ENCODE measurements at places on chromosomes 7 and 10. TPM values are rescaled to one million over a fixed set of nuclear protein-coding genes. Genes with fewer than 3 reads are reported as not detected.
A peak's percentile ranks its signal among the peaks of the same experiment; 100 is the strongest.

COL17A1 gene
- total RNA-seq = not detected

CRHR2 gene
- total RNA-seq = not detected

PNLIPRP1 gene
- total RNA-seq = not detected

PON1 gene
- not detected for total RNA-seq

CLRN3 gene
- total RNA-seq = not detected

GPAM gene
- total RNA-seq = 8.4 TPM

SPDYE2 gene
- 0.41 TPM for total RNA-seq

CCDC6 gene
- 23.6 TPM for total RNA-seq

ARPC1B gene
- total RNA-seq = 170 TPM

PHKG1 gene
- total RNA-seq = 2.6 TPM

SFRP5 gene
- 13.6 TPM for total RNA-seq

- no peak overlapping the region for H3K4me3 ChIP-seq
- no peak for DNase-seq
- peaks cover 2% of the 10 kb centered on the region for H3K27me3 ChIP-seq
- no peaks in the 10 kb centered on the region for H3K36me3 ChIP-seq
- no peaks in the 10 kb centered on the region for H3K4me1 ChIP-seq
- no peak overlapping the region for H3K27ac ChIP-seq
Measured at GRCh38 chr10:69856601-69857166, 55.0 kb downstream of the COL13A1 start.

- peaks cover 4% of the 10 kb centered on the region for H3K27me3 ChIP-seq
- DNase-seq = no peak
- H3K27ac ChIP-seq = no peak overlapping the region
- no peaks in the 10 kb centered on the region for H3K36me3 ChIP-seq
- H3K4me3 ChIP-seq = no peak overlapping the region
Measured at GRCh38 chr7:151549083-151549482, 29.4 kb upstream of the RHEB start.

GRCh38 chr7:158355456-158356065 lies 232.1 kb downstream of the PTPRN2 start:
- no peak for DNase-seq
- H3K4me3 ChIP-seq = no peak overlapping the region
- peaks cover 27% of the 10 kb centered on the region for H3K27me3 ChIP-seq
- H3K36me3 ChIP-seq = peaks cover 24% of the 10 kb centered on the region

DNA sequence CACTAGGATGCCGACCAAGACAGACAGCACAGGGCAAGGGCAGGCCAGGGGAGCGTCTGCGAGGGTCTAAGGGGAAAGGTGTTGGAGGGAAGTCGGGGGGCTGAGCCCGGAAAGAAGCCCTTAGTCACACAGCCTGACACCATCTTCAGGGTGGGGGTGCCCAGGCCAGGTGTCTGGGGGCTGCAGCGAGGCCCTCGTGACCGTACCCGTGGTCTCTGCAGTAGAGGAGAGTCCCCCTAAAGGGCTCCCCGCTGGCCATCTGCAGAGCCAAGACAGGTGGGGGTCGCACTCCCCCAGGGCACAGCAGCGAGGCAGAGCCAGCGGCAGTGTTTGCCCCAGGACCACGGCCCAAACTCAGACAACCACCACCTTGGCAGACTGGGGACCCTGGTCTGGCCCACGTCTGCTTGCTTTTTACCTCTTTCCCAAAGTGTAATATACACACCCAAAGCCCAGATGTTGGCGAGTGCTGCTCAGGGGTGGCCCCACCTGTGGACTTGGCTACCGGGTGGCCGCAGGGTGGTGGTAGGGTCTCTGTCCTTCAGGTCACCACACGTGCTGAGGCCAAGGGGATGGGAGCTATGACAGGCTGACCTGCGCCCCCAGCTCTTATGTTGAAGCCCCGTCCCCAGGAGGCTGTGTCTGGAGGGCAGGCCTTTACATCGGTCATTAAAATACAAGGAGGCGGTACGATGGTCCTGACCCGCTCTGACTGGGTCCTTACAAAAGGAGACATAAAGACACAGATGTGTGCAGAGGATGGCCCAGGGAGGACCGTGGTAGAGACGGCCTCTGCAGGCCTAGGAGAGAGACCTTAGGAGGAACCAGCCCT lies 107.4 kb downstream of the DNAJB6 start:
- H3K27ac ChIP-seq = peak overlapping the region; percentile 44
- H3K4me1 ChIP-seq = peaks cover 4% of the 10 kb centered on the region
- H3K36me3 ChIP-seq = no peaks in the 10 kb centered on the region
- no peak for DNase-seq

DNA sequence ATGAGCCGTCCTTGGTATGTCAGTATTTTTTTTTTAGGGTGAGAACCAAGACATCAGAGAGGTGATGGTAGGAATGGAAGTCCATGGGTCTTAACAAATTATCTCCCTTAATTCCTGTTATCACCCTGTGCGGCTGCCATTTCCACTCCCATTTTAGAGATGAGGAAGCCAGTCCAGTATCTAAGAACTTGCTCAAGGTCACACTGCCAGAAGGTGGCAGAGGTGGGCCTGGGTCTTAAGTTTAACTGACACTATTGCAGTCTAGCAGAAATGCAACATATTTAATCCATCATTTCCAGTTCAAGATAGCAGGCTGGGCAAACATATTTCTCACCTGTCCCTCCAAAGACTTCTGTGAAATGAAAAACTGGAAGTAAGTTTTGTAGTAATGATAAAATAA lies 108.3 kb downstream of the GLI3 start:
- no peaks in the 10 kb centered on the region for H3K36me3 ChIP-seq
- H3K4me1 ChIP-seq = no peaks in the 10 kb centered on the region
- peaks cover 7% of the 10 kb centered on the region for H3K27me3 ChIP-seq
- no peak overlapping the region for H3K27ac ChIP-seq
- H3K4me3 ChIP-seq = no peak overlapping the region

DNA sequence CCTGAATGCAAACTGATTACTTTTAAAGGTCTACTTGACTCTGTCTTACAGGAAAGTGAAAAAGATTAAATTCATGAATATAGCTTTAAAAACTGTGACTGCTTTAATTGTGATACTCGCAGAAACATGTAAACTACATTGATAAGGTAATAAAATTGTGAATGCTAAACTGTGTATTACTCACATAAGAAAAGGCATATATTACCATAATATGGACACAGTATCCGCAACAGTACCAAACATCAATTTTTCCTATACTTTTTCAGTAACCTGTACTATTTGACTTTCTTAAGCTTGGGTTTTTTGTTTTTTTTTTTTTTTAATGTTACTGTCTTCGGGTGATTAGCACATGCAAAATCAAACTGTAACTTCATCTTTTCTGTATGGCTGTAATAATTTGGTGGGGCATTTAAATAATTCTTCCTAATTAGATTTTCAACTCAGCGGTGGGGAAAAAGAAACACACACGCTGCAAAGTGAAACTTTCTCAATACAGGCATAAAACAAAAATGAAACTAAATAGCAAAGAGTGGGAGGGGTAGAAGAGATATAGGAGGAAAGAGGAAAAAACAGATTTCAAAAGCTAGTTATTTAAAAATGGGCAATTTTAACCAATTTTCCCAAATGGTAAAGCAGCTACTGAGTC lies 23.2 kb downstream of the NT5C3A start:
- peak overlapping the region; percentile 71 for H3K4me3 ChIP-seq
- H3K4me1 ChIP-seq = peaks cover 18% of the 10 kb centered on the region
- H3K36me3 ChIP-seq = peaks cover 12% of the 10 kb centered on the region
- H3K27me3 ChIP-seq = no peaks in the 10 kb centered on the region
- DNase-seq = no peak

DNA sequence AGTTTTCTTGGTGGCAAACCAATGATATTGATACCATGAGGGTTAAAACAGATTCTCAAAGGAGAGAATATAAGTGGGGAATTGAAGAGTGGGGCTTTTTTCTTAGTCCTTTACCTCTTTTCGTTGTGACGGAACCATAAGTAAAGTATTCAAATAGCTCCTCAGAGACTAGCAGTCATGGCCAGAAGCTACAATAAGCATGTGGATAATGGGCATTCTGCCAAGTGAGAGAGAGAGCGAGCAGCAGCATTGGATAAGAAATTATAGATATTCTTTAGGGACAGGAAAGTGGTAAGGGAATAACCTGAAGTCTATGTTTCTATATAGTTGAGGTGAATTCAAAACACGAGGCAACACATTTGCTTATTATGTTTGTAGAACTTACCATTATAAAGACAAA lies 235.1 kb downstream of the SEMA3E start:
- no peak overlapping the region for H3K27ac ChIP-seq
- H3K4me3 ChIP-seq = no peak overlapping the region
- H3K27me3 ChIP-seq = no peaks in the 10 kb centered on the region
- no peak for DNase-seq
- H3K4me1 ChIP-seq = no peaks in the 10 kb centered on the region

DNA sequence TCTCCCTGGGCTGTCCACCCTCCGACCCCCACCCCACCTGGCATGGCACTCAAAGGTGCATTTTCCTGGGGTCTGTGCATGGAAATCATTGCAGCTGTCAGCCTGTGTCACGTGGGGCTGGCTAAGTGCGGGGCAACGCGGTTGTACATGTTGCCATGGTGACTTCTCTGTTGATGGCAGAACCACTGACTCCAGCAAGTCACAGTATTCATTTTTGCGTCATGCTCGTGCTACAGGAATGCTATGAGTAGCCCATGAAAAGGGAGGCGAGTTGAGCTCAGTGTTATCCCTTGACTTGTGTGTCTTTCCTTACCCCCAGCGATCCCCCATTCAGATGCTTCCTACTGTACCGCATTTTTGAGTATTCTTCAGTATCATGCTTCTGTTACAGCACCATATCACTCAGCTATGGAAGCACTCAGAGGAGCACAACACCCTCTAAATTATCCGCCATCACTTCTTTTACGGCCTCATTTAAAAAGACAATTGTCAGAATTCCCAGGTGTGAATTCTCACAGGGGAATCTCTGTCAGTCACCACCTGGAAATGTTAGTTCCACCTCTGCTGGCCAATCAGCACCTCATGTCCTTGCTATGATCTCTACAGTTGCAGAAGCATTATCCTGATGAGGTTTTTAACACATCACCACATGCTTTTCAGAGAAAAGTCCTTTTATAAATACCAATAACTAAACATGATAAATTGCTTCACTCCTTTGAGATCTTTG lies 194.4 kb upstream of the C7orf33 start:
- no peak overlapping the region for H3K27ac ChIP-seq
- no peak for DNase-seq
- peaks cover 34% of the 10 kb centered on the region for H3K27me3 ChIP-seq

DNA sequence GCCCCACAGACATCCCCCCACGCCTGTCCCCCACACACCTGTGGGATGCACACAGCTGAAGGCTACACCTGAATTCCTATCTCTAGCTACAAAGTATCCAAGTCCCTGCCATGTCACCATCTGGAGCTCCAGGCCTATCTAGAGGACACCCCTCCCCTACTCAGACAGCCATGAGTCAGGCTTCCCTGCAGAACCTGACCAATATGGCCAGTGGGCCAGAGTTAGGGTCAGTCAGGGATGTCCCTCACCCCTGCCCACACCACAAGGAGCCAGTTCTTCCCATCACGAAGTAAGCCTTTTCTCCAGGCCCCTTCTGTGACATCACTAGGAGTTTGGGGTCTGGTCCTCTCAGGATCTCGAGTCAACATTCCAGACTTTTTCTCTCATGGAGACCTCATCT lies 10.6 kb upstream of the SLC18A3 start:
- H3K36me3 ChIP-seq = no peaks in the 10 kb centered on the region
- H3K27me3 ChIP-seq = peaks cover 49% of the 10 kb centered on the region
- H3K4me1 ChIP-seq = no peaks in the 10 kb centered on the region
- DNase-seq = no peak

DNA sequence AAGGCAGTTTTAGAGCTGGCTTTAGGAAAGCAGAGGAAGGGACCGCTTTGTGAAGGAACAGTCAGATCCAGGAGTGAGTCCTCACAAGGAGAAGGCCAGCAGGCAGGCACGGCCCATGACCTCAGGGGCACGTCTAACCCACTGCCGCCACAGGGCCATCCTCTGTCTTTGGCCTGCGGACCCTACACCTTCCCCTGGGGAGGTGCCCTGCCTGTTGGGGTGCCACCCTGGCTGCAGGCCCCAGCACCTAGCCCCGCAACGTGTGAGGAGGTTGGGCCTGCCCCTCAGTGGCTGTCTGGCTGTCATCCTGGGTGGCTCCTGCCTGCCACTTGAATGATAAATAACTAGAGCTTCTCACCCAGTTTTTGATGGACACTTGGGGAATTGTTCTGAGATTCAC lies 31.0 kb upstream of the TRIM8 start:
- H3K4me1 ChIP-seq = peaks cover 36% of the 10 kb centered on the region
- H3K27ac ChIP-seq = peak overlapping the region; percentile 94
- no peaks in the 10 kb centered on the region for H3K27me3 ChIP-seq
- no peak for DNase-seq

DNA sequence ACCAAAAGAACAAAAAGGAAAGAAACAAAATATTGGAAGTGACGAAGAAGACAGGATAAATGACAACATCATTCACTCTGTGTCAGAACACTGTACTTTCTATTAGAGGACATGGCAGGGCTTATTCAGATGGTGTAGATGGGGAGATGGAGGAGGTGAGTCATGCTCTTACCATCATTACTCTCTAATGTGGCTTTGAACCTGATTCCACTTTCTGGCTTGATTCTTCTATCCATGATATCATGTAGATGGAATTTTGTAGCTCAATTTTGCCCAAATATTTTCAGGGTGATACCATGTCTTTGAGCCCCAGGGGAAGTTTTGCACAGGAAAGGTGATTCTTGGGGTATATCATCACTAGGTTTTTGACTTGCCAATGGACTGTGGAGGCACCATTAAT lies 91.7 kb downstream of the CFAP58 start:
- no peak for DNase-seq
- no peaks in the 10 kb centered on the region for H3K36me3 ChIP-seq
- no peaks in the 10 kb centered on the region for H3K4me1 ChIP-seq

DNA sequence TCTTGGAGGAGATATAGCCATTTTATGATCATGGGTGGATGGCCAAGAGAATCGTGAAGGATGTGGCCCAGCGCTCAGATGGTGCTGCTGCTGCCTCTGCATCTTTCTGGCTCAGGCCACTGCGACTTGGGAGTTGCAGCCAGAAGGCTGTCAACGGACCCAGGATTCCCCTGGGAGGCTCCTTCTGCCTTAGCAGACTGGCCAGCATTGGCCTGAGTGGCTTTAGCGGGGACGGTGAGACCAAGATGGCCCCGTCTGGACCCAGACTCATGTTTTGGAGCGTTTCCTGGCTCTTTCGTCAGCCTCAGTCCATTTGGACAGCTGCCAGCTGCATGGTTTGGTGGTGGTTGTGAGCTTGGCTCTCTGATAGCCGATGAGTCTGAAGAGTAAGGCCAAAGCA lies 97.2 kb downstream of the GALNT17 start:
- no peak for DNase-seq
- peaks cover 5% of the 10 kb centered on the region for H3K36me3 ChIP-seq
- H3K4me3 ChIP-seq = no peak overlapping the region
- H3K27me3 ChIP-seq = no peaks in the 10 kb centered on the region

- H3K27me3 ChIP-seq = no peaks in the 10 kb centered on the region
- peaks cover 77% of the 10 kb centered on the region for H3K4me1 ChIP-seq
- H3K36me3 ChIP-seq = peaks cover 33% of the 10 kb centered on the region
- H3K4me3 ChIP-seq = peak overlapping the region; percentile 82
Measured at GRCh38 chr10:73873838-73874215, 528 bp downstream of the CAMK2G start.

GRCh38 chr10:79089632-79090031 lies 20.9 kb downstream of the ZMIZ1 start:
- peaks cover 42% of the 10 kb centered on the region for H3K4me1 ChIP-seq
- no peak overlapping the region for H3K27ac ChIP-seq
- DNase-seq = no peak
- no peaks in the 10 kb centered on the region for H3K27me3 ChIP-seq
- H3K4me3 ChIP-seq = no peak overlapping the region

GRCh38 chr7:47400741-47401206 lies 181.1 kb downstream of the TNS3 start:
- no peak for DNase-seq
- H3K27me3 ChIP-seq = no peaks in the 10 kb centered on the region
- no peak overlapping the region for H3K27ac ChIP-seq
- no peaks in the 10 kb centered on the region for H3K36me3 ChIP-seq
- H3K4me1 ChIP-seq = peaks cover 12% of the 10 kb centered on the region

GRCh38 chr7:54260941-54261371 lies 281.2 kb upstream of the VSTM2A start:
- no peak overlapping the region for H3K4me3 ChIP-seq
- no peak for DNase-seq
- H3K27me3 ChIP-seq = no peaks in the 10 kb centered on the region
- no peaks in the 10 kb centered on the region for H3K4me1 ChIP-seq

Measured in naive thymus-derived CD8-positive, alpha-beta T cell (primary cell).